IPS DF 19.7 (cell line): ENCODE measurements at places on chromosomes 4 and X.

GRCh38 chrX:129360175-129360574 is 163.1 kb downstream of the SMARCA1 start:
- DNase-seq: no peak

GRCh38 chr4:1047976-1048772 is 36.7 kb downstream of the FGFRL1 start:
- no peak for DNase-seq

DNA sequence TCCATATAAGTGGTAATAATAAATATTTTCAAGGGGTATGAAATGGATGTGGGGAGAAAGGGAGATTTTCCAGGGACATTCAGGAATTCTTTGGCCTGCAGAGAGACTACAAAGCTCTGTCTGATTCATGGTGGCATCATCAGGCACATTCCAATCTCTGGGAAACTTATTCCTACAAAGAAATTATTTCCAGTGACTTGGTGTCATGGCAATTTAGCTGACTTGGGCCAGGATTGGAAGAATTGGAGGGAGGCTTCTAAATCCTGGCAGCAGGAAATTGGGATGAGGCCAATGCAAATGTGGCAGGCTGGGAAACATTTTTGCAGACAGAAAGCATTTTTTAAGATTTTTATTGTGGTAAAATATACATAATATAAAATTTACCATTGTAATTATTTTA is 204.6 kb downstream of the RTL9 start:
- DNase-seq: no peak

DNA sequence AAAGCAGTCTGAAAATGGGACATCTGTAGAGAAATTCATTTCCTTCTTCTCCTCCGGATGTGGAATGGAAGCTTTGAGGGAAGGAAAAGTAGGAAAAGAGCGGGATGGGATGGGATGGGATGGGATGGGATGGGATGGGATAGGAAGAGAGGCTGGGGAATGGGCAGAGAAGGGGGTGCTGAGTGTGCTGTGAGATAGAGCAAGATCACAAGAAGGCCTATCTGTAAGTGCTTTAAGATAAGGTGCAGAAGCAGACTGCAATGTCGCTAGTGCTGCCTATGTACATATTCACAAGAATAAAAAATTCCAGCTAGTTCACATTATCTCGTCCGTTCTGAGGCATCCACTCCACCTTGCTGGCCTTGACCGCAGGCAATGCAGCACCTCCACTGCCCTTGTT is 86.2 kb downstream of the IRF2 start:
- DNase-seq: no peak

DNA sequence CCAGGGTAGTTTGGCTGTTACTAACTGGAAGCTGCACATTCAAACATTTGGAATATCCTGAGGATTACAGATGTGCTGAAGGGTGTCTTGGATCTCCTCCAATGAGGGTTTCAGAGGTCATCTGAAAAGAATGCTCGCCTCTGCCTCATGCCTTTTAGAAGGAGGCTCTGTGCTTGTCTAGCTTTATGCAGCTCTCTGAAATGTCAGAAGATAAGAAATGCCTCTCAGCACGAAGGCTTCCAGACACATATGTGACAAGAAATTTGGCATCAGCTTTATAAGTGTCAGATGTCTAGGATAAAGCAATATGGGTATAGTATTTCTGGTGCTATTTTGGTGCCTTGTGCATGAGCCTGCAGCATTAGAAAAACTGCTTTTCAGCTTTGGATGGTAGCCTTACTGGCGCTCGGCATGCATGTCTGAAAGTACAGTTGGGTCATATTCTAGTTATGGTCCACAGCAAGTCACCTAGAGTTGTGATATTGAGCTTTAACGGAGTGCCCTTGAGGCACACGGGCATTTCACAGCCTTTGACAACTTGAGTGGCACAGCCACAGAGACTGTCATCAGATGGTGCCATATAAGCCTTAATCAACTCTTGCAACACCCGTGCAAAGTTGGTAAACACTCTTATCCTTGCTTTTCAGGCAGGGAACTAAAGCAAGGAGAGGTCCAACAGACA is 70.8 kb upstream of the PGRMC2 start:
- no peak for DNase-seq

DNA sequence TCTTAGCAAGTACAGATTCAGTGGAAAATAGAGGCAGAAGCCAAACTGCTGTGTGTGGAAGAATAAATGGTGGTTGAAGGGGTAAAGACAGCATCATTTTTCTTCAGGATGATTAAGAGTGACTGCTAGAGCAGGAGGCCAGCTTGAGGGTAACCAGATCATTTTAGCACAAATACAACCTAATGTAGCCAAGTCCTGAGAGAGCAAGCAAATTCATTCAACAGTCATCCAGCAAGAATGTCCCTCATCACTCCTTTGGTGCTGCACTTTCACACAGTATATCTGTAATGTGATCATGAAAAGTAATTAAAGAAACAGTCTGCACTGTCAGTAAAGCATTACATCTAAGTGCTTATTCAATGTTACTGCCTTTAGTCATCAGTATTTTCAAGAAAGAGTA is 44.8 kb downstream of the NPFFR2 start:
- DNase-seq: no peak
